Stimulated activated CD4-positive, alpha-beta T cell treated with anti-CD3 and anti-CD28 coated beads, TNF-alpha, amount 100 ng/mL, for 24 hours (primary cell): ENCODE measurements at places on chromosomes 3 and 15.

DNA sequence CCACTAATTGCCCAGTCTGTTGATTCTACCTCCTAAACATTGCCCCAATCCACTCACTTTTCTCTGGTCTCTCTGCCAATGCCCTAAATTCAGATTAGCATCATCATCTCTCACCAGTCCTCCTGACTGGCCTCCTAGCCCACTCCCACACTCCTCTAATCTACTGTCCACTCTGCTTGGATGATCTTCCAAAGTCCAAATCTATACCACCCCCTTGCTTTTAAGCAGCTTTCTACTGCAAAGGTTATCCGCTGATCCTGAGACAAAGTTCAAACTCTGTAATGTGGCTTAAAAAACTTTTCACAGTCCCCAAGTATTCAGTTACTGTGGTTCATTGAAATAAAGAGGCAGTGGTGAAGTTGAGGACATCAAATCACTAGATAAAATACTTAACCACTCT is 37.6 kb downstream of the SNX4 start:
- DNase-seq: no peak

DNA sequence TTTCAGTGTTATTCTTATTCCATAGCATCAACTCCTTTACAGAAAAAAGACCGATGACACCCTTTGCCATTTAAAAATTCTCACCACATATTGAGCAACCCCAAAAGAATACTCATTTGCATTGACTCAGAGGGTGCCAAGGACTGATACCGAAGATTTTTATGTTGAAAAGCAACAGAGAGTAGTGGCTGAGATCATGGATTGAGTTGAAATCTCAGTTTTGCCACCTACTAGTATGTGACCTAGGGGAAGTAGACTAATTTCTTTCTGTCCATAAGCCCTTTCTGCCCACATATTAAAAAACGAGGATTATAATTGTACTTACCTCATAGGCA is 313.9 kb upstream of the SATB1 start:
- DNase-seq: no peak

DNA sequence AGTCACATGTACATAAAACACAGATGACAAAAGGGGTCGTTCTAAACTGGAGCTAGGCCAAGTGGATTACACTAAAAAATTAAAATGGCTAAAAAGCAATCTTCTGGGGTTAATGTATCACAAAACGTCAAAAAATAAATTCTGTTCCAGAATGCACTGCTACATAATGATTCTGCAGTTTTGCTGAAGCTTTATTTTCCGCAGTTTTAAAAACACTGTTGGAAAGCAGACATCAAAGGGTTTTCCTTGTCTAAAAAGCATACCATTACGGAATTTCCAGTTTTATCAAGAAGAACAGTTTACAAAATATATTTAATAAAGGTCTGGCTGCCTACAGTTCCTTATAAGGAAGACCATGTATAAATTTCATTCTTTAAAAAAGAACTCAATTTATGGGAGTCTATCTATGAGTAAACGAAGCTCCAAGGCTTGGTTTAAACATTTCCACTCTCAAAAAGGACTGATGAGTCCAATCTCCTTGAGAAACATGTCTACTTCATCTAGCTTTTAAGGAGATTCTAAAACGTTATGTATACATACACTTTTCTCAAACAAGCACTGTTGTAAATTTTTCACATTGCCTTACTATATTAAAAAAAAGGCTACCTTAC is 1.3 kb downstream of the DMXL2 start:
- DNase-seq: no peak

DNA sequence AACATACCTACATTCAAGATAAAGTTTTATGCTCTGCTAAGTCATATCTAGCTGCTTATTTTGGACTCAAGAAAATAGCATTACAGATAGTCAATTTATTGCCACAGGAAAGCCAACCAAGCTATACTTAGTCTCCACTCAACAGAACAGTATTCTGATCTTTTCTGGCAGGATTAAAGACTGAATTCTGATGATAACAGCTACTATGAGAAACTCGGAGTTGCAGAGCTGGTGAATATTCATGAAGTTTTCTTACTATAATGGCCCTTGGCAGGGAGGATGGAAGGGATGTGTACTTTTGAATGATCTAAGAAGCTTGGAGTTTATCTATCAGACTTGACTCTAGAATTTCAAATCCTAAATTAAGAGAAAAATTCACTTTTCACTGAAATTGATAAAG is 237.7 kb downstream of the CTNNB1 start:
- DNase-seq: no peak

DNA sequence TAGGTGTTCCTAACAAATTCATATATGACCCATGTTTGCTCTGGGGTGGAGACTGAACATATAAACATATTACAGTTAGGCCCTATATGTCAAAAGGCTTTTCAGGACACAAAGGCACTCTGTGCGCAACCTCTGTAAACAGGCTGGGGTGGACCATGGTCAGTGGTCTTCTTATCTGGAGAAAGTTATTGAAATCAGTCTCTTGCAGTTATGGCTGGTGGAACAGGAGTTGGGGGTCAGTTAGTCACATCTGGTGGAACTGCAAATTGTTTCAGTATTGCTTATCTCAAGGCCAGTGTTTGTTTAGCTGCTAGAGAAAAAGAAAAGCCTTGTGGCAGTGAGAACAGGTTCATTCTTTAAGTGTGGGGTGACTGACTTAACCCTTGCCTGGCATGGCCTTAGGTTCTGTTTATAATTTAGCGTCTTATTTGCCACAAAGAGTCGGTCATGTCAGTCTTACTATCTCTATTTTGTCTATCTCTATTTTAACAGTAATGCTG is 5.9 kb upstream of the GP9 start:
- DNase-seq: no peak
